ENCODE measurements at places on chromosomes 16 and 17.

- no peak for DNase-seq
These were observed 23.6 kb upstream of the SMURF2 start for GRCh38 chr17:64685705-64686104.

- DNase-seq, result no peak
These were observed 95.1 kb upstream of the CNTNAP4 start for GRCh38 chr16:76182041-76182635.

- no peak for DNase-seq
These were observed 19.1 kb downstream of the ZPBP2 start for GRCh38 chr17:39887078-39887477.

GRCh38 chr17:50062293-50063243 lies 6.7 kb downstream of the ITGA3 start:
- peak; percentile 100 for DNase-seq

DNA sequence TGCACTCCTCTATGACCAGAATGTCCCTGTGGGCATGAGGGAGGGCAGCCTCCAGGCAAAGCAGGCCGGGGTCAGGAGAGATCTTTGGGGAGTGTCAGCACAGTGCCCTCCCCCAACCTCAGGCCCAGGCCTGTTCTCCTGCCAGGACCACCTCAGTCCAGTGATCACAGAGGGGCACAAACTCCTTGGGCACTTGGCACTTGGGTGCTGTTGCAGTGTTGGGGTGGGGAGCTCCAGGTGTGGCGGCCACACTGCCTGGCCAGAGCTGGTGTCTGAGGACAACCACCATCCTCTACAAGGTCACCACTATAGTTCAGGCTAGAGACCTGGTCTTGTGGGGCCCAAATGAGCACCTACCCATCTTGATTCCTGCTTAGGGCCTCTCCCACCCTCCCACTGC lies 37.2 kb downstream of the SMPD3 start:
- DNase-seq, result no peak

DNA sequence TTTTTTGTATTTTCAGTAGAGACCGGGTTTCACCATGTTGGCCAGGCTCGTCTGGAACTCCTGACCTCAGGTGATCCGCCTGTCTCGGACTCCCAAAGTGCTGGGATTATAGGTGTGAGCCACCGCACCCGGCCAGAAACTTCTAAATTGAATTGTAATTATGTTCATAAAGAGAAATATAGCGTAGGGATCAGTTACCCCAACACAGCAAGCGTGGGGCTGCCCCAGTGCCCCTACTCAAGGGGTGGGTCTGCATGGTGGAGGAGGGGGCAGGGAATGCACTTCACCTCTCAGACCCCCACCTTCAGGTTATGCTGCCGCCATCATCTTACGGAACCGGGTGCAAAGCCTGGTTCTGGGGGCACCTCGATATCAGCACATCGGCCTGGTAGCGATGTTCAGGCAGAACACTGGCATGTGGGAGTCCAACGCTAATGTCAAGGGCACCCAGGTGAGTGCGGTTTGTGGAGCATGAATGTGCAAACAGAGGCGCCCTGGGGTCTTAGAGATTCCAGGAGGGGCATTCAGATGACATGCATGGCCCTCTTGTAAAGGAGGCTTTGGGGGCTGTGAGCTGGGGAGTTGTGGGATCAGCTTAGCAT lies 18.0 kb downstream of the ITGAM start:
- DNase-seq, result no peak

- peak; percentile 76 for DNase-seq
These were observed 1.0 kb upstream of the AIPL1 start for GRCh38 chr17:6435968-6436367.

DNA sequence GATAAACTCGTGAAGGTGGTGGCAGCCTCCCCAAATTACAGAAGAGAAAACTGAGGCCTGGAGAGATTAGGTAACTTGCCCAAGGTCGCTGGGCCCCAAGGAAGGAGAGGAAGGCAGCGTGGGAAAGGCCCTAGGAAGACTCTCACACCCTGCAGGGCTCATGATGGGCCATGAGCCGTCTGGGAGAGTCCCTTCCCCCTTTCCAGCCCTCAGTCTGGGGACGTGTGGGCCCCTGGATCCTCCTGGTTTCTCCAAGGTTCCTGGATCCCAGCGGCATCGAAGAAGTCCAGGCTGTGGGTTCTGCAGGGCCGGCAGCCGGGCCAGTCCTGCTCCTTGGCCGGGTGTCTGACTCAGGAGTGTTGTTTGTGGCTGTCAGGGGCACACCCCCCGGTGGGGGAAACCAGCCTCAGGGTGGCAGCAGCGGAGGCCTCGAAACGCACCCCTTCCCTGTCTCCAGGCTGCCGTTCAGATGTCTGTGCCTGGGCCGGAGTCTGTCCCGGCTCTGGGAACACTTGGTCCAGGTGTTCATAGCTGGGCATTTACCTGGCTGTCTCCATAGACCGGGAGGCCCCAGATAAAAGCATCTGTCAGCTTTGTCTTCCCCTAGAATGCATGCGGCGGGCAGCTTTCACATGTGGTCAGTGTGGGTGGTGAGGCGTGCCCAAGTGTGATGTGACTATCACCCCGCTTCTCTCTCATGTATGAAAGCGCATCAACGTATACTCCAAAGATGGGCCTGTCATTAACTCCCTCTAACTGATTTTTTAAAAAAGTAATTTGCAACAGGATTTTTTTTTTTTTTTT lies 3.7 kb upstream of the RAP1GAP2 start:
- no peak for DNase-seq

- DNase-seq, result no peak
These were observed 221.4 kb downstream of the MSI2 start for GRCh38 chr17:57477522-57478362.

- peak; percentile 70 for DNase-seq
These were observed 121.1 kb downstream of the SPACA3 start for GRCh38 chr17:33112763-33113162.

DNA sequence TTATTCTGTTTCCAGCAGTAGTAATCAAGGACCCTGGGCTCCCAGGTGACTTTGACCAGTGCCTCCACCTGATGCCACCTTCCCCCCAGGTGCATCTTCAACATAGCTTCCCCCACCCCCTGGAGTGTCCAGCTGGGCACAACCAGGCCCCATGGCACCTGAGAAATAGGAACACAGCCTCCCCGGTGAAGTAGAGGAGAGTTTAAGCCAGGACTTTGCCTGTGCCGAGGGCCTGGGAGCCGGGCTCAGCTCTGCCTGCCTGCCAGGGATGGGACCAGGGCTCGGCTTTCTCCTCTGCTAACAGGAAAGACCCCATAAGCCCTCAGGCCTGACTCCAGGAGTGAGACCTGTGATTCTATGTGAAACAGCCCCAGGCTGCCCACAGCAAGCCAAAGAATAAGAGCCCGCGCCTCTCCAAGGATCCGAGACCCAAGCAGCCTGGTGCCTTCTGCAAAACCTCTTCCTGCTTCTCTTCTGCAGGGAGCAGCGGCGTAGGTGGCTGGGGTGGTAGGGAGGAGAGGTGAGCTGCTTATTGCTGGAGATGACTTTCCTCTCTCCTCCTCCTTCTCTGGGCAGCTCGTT lies 16.4 kb upstream of the RBFOX3 start:
- DNase-seq, result no peak

DNA sequence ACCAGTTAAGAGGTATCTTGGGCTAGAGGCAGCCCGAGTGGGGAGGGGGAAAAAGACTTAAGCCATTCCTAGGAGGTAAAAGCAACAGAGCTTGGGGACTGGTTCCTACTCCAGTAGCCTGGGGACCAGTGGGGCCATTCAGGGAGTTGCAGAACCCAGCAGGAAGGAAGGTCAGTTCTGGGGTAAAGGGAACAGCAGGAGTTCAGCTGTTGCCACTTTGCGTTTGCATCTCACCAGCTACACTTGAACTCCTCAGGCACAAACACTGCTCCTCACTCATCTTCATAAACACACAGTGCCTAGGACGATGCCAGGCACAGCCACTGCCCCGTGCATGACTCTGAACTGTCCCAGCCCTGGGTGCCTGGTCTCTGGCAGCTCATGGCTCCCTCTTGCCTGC lies 4.0 kb downstream of the HAP1 start:
- no peak for DNase-seq

- DNase-seq, result peak; percentile 81
These were observed 3.3 kb downstream of the RARA start for GRCh38 chr17:40312131-40312731.

- DNase-seq, result no peak
These were observed 78.2 kb downstream of the NXN start for GRCh38 chr17:901191-901950.

GRCh38 chr17:67035131-67036083 lies 8.9 kb upstream of the CACNG1 start:
- peak; percentile 23 for DNase-seq

DNA sequence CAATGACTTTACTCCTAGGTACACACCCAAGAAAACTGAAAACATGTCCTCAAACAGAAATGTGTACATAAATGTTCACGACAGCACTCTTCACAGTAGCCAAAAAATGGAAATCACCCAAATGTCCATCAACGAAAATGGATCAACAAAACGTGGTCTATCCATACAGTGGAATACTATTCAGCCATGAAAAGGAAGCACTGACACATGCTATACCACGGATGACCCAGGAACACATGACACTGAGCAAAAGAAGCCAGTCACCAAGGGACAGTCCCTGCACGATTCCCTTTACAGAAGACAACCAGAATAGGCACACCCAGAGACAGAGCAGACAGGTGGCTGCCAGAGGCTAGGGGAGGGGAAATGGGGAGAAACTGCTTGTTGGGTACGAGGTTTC lies 11.3 kb downstream of the ZNF500 start:
- no peak for DNase-seq

DNA sequence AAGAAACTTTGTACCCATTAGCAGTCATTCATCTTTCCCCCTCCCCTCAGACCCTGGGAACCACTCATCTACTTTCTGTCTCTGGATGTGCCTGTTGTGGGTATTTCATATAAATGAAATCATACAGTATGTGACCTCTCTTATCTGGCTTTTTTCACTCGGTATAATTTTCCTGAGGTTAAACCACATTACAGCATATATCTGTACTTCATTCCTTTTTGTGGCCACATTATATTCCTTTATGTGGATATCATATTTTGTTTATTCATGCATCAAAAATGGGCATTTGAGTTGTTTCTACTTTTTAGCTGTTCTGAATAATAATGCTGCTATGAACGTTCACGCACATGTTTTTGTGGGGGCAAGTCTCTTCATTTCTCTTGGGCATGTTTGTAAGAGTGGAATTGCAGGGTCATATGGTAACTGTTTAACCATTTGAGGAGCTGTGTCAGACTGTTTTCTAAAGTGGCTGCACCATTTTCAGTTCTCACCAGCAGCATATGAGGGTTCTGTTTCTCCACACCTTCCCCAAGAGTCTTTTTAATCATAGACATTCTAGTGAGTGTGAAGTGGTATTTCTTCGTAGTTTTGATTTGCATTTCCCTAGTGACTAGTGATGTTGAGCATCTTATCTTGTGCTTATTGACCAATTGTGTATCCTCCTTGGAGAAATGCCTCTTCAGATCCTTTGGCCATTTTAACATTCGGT lies 3.8 kb downstream of the SNX29 start:
- no peak for DNase-seq

- DNase-seq, result no peak
These were observed 204.8 kb upstream of the SALL1 start for GRCh38 chr16:51355875-51356274.

DNA sequence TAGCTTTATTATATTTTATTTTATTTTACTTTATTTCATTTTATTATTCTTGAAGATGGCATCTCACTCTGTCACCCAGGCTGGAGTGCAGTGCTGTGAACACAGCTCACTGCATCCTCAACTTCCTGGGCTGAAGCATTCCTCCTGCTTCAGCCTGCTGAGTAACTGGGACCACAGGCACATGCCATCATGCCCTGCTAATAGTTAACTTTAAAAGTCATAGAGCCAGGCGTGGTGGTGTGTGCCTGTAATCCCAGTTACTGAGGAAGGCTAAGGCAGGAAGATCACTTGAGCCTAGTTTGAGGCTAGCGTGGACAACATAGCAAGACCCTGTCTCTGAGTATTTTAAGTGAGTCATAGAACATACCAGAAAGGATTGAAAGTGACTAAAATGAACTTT lies 38.7 kb downstream of the ESRP2 start:
- DNase-seq, result no peak

- DNase-seq, result no peak
These were observed 196.3 kb downstream of the KATNIP start for GRCh38 chr16:27746076-27746855.

DNA sequence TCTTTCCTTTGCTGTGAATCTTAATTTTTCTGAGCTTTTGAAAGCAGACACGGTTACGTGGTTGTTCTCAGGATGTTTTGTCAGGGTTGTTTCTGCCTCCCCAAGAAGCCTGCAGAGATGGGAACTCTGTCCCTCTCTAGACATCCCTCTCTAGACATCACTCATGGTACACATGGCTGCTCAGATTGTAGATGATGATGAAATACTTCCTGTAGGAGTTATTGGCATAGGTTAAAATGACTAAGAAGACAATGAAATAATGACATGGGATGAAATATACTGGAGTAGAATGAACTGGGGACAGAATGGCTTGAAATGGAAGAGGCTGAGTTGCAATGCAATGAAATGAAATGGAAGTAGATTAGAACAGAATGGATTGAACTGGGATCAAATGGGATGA lies 253.4 kb downstream of the SHISA9 start:
- DNase-seq, result no peak

GRCh38 chr17:72926171-72926570 lies 166.3 kb downstream of the SLC39A11 start:
- no peak for DNase-seq

DNA sequence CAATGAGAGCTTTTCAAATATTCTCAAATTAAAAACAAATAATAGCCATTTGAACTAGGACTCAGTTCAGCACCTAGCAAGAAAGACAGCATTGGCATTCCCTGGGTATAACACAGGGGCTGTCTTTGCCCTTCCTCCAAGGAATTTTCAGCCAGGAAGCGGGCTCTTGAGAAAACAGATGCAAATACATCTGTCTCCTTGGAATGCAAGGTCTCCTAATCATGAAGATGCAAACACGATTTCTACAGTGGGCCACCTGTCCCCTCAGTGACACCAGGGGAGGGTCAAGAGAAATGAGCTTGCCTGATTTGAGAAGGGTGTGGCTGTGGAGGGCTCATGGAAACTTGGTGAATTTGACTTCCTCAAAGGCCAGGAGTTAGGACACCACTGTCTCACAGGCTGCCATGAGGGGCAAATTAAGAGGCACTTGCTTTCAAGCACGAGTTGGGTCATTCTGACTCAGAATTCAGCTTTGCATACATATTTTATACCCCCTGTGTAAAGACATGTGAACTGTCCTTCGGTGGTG lies 24.5 kb upstream of the SUPT4H1 start:
- DNase-seq, result no peak

GRCh38 chr16:11740567-11740966 lies 2.1 kb downstream of the TXNDC11 start:
- DNase-seq, result no peak

GRCh38 chr16:56608876-56609462 lies 585 bp downstream of the MT2A start:
- peak; percentile 47 for DNase-seq

Data from A172 (cell line).